Hindlimb muscle (tissue), 1 donor: ENCODE measurements at places on chromosomes 7 and 10. TPM values are rescaled to one million over a fixed set of nuclear protein-coding genes. Genes with fewer than 3 reads are reported as not detected.

DNA sequence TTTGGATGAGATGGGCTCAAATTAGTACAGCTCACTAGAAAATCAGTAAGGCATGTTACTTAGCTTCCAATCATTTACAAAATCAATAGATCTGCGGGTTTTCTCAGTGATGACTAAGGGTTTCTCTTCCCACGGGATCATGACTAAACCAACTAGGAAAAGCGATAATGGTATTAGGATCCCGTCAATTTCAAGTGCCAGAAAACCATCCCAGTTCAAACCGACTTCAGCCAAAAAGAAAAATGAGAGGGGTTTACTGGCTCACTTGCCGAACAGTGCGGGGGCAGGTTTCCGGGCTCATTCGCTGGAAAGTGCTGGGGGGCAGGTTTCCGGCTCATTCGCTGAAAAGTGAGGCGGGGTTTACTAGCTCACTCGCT, 62.1 kb upstream of the LYZL2 start:
- DNase-seq, result peak; percentile 60

Gene NUDT13
- polyA plus RNA-seq, result 4.4 TPM

Gene ACTL6B
- polyA plus RNA-seq, result not detected

GRCh38 chr10:104501864-104502579, 139.1 kb upstream of the SORCS3 start:
- DNase-seq, result no peak

Gene WNT2
- polyA plus RNA-seq, result 1.1 TPM

Gene C10orf62
- not detected for polyA plus RNA-seq

GRCh38 chr7:112125250-112125649, 80.9 kb downstream of the DOCK4 start:
- no peak for DNase-seq

- no peak for DNase-seq
These were observed 451.1 kb downstream of the SH2D4B start for GRCh38 chr10:80988755-80989154.

Gene CRPPA
- polyA plus RNA-seq, result 4.4 TPM

DNA sequence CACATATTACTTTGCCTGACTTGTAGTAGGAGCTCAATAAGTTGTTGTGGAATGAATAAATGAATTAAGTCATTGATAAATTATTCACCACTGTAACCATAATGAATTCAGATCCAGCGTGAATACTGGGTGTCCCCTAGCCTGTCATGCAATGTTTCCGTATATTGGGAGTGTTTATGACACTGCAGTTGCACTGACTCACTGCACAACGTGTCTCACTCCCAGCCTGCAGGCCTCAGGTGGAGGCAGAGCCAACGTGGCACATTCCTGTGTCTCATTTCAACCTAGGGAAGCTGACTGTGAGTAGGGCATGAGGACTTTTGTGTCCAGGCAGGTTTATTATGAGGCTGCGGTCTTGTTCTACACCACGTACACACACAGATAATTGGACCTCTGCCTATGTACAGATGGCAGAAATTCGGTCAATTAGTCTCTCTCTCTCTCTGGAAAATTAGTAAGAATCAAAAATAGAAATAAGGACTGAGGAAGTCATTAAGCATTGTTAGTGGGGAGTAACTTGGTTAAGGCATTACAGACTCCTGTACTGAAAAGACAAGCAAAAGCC, 299.1 kb upstream of the IGFBP3 start:
- no peak for DNase-seq

Gene PURB
- 35.3 TPM for polyA plus RNA-seq

GRCh38 chr10:64209561-64209960, 688.4 kb downstream of the REEP3 start:
- no peak for DNase-seq

GRCh38 chr10:100970076-100970913, 991 bp downstream of the SEMA4G start:
- no peak for DNase-seq

DNA sequence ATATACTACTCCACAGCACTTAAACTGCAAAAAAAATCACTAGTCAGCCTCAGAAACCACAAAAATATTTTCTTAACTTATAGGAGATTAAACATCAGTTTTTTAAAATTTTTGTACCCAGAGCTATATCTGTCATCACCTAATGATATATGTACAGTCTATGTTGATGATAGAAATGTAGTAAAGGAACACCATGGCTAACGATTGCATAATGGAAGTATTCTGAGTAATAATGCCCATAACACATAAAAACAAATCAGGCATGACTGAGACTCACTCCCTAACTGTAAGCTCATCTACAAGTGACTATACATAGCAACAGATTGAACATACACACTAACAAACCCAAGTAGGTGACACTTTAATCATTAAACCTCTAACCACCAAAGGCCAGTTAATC, 51.3 kb downstream of the TSPAN12 start:
- DNase-seq, result no peak

- DNase-seq, result no peak
These were observed 86.4 kb downstream of the NKX6-2 start for GRCh38 chr10:132699411-132700155.

- no peak for DNase-seq
These were observed 75.2 kb downstream of the MYL10 start for GRCh38 chr7:101553771-101554445.

Gene ABCB4
- polyA plus RNA-seq, result 0.39 TPM

Gene CCDC186
- 10.3 TPM for polyA plus RNA-seq

- no peak for DNase-seq
These were observed 544 bp downstream of the SEC23IP start for GRCh38 chr10:119893074-119893473.

DNA sequence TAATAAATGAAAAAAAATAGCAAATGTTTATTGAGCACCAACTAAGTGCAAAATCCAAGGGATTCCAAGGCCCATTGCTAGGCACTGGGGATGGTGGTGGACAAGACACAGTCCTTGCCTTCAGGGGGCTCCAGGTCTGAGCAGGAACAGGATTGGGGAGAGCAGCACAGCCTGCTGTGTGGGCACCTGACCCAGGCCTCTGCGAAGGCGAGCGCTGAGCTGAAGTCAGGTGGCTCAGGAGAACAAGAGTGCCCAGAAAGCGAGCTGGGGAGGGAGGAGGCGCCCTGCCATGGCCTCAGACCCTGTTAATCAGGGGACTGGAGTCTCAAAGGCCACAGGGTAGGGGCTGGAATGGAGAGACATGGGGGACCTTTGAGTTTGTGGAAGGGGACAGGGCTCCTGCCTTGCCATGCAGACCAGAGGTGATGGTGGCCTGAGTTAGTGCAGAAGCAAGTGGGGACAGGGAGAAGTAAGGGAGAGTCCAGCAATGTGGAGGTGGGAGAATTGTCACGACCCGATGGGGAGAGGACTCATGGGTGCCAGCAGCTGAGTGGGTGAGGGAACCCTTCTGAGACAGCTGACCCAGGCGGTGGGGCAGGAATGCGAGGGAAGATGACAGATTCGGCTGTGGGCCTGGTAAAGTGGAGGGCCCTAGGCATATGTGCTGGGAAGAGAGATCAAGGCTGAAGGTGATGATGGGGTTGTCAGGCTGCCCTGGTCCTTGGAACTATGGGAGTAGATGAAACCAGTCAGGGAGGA, 4.1 kb upstream of the ORAI2 start:
- DNase-seq, result no peak

DNA sequence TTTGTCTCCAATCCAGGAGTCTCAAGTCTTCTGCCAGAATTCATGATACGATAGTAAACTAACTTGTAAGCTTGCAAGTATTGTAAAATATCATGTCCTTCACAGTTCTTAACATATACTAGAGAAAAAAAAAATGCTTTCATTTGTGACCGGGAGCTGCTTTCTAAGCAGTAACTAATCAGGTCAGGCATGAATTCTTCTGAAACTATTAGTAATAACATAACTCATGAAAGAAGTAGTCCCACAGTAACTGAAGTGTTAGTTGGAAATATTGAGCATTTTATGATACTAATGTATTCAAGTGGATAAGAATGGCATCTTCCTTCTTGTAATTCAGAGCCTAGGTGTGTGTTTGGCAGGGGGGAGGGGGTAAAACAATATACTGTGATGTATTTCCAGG, 665.6 kb downstream of the DNAJB9 start:
- DNase-seq, result no peak

DNA sequence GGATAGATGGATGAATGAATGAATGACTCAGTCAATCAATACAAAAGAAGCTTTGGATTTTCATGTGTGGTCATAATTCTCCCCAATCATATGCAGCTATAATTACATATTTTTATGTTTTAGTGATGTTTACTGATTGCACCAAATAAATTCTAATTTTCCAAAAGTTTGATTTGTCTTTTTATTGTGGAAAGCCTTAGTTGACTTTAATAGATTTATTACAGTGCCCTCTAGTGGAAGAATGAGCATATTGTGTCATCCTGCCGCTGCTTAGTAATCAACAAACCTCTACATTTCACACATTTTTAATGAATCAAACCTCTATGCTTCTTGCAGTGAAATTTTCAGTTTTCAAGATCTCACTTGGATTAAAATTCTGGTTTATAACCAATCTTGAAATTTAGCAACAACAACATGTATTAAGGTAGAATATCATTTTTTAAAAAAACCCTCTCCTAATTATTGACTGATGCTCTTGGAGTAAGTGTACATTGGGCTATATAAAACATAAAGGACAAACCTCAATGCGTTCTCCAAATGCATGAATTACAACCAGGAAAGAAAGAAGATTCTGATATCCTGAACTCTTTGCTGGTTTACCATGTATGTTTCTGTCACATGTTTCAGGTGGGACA, 55.6 kb upstream of the PNLIP start:
- DNase-seq, result no peak

DNA sequence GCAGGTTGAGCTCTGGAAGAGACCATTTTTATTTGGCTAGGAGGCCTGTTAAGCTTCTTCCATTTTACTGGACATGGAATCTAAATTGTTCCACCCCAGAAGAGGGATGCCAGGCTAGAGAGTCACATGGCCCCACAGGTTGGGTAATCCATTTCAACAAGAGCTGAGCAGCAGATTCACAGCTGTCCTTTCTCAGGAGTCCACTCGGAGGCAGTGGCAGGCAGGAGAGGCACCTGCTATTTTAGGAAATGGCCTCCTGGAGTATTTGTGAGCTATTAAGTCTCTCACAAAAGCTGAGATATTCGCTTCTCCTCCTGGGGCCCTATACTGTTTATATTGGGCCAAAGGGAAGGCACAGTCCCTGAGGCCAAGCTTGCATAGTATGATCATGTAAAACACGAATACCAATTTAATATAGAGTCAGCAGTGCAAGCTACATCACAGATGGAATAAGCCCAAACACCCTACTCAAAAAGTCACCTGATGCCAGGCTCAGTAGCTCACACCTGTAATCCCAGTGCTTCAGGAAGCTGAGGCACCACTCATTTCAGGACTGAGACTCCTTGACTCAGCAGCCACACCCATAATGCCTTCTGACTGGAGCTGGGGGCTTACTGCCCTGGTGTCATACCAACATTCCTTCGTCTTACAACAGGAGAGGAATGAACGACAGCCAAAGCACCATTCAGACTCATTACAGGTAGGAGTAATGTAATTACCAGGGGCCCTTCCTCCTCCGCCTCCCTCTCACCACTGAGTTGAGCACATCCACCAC, 124.1 kb downstream of the LMBR1 start:
- no peak for DNase-seq

Gene NCAPG2
- 11.6 TPM for polyA plus RNA-seq

DNA sequence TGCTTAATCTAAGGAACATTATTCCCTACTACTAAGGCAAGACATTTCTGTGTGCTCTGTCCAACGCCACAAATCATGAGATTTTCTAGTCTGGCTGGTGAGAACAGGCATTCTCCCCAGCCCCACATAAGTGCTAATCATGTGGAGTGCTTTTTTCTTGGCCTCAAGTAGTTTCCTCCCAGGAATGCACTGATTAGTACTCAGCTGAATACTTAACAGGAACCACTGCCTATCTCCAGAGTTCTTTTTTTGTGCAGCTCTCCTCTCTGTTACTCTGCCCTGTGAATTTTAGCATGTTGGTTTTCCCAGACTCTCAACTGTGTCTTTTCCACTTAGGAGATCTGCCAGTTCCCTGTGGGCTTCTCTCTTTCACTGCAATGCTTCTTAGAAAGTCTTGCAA, 1098.5 kb upstream of the LRRTM3 start:
- DNase-seq, result peak; percentile 27

- DNase-seq, result no peak
These were observed 134.6 kb downstream of the ARHGAP22 start for GRCh38 chr10:48470115-48470892.

DNA sequence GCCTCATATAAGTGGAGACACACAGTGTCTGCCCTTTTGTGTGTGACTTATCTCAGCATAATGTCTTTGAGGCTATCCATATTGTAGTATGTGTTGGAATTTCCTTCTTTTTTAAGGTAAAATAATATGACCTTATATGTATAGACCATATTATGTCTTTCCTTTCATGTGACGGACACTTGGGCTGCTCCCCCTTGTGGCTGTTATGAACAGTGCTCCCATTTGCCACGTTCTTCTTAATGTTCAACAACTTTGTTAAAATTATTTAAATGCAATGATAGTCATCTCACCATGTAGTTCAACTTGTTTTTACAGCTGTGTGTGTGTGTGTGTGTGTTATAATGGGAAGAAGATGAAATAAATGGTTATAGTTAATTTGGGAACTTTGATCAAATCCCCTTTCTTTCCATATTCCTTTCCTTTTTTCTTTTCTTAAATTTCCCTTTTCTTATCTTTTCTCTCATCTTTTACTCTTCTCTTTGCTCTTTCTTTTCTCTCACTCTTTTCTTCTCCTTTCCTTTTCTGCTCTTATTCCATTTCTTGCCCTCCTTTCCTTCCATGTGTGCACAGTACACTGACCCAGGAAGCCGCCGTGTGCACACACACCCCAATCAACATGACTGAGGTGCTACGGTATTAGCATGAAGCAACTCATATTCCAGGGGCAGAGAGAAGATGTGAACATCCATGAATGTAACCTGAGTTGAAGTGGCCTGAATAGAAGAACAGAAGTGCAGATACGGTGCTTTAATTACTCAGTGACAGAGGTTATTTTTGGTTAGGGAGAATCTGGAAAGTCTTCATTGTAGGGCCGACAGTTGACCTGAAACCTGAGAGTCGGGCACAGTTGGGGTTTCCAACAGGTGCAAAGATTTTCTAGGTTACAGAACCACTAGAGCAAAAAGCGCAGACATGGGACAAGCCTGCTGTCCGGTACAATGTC, 596.6 kb downstream of the SDK1 start:
- DNase-seq, result peak; percentile 37

- no peak for DNase-seq
These were observed 45.7 kb upstream of the ARID5B start for GRCh38 chr10:61855771-61856170.
